ENCODE measurements at places on chromosomes 1 and 21. TPM values are rescaled to one million over a fixed set of nuclear protein-coding genes. Genes with fewer than 3 reads are reported as not detected.

- DNase-seq = no peak
These were observed 85.2 kb downstream of the HIVEP3 start for GRCh38 chr1:41833519-41834000.

- DNase-seq = no peak
These were observed 16.6 kb upstream of the EXOSC10 start for GRCh38 chr1:11116318-11116717.

GRCh38 chr1:32652244-32652962 is 1.4 kb downstream of the RBBP4 start:
- DNase-seq = no peak

GRCh38 chr1:44932151-44932550 is 54.2 kb downstream of the EIF2B3 start:
- DNase-seq = no peak

DNA sequence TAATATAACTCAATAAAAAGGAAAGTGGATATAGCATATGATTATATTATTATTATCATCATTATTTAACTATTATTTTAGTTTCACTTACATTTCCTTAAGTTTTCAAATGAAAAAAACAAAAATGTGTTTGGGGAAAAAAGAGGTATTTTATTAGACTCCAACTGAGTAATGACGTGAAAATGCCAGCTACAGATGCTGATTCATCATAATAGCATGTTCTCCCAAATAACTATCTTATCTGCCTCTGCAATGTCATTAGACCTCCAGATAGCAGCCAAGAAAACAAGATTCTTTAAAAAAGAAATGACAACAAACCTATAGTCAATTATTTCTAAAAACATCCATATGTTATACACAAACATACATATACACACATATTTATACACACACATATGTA is 1071.9 kb upstream of the TMPRSS15 start:
- no peak for DNase-seq

DNA sequence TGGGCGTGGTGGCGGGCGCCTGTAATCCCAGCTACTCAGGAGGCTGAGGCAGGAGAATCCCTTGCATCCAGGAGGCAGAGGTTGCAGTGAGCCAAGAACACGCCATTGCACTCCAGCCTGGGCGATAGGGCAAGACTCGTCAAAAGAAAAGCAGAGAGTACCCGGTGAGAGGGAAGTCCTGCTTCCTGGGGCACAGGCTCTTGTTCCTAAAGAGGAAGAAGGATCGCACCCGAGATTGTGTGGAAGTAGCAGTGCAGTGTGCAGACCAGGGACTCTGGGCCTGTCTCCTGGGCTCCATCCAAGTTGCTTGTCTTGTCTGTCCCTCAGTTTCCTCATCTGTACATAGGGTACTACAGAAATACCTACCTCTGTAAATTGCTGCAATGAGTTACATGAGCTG is 29.6 kb downstream of the NBPF3 start:
- DNase-seq = no peak

- DNase-seq = no peak
These were observed 25.5 kb upstream of the LYST start for GRCh38 chr1:235892202-235892601.

DNA sequence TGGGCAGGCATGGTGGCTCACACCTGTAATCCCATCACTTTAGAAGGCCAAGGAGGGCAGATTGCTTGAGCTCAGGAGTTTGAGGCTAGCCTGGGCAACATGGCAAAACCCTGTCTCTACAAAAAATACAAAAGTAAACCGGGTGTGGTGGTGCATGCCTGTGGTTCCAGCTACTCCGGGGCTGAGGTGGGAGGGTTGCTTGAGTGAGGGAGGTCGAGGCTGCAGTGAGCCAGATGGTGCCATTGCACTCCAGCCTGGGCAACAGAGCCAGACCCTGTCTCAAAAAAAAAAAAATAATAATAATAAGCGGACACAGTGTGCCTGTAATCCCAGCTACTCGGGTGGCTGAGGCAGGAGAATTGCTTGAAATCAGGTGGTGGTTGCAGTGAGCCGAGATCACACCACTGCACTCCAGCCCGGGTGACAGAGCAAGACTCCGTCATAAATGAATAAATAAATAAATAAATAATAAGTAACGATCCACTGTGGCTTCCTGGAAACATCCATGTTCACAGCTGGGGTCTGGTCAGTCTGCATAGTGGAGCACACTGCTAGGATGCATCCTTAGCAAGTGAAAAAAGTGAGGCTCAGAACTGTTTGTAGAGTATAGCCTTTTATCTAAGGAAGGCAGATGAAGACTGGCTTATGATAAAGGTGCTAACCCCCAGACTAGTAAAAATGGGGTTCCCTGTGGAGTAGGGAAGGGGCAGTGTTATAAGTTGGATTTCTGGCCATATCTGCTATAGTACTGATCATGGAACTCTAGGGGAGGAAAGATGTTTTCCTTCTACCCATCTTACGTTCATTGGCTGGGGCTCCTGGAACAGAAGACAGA is 15.7 kb downstream of the PKNOX1 start:
- no peak for DNase-seq

DNA sequence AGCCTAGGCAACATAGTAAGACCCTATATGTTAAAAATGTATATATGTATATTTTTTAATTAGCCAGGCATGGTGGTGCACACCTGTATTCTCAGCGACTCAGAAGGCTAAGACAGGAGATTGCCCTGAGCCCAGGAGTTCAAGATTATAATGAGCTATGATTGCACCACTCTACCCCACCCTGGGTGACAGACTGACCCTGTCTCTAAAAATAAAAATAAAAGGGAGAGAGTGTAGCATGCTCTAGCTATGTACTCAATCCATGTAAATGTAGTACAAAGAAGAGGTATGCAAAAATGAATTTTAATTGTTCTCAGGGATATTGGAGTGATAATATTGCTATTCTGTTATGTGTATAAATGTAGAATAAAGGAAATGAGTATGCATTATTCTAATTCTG is 52.9 kb upstream of the DARS2 start:
- DNase-seq = no peak

DNA sequence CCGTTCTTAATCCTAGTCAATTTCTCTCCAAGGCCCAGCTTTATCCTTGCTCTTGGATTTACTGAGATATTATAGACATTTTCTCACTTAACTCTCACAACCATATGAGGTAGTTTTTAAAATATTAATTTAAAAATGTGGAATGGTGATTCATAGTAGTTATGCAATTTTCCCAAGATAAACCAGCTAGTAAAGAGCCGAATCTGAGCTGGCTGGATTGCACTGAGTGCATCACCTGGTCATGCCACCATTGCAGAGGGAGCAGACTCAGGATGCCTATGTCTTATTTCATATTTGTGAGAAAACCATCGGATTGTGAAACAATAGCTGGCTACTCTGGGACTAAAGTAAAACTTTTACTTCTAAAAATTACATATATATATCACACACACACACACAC is 494.0 kb downstream of the KCNT2 start:
- DNase-seq = peak; percentile 12

DNA sequence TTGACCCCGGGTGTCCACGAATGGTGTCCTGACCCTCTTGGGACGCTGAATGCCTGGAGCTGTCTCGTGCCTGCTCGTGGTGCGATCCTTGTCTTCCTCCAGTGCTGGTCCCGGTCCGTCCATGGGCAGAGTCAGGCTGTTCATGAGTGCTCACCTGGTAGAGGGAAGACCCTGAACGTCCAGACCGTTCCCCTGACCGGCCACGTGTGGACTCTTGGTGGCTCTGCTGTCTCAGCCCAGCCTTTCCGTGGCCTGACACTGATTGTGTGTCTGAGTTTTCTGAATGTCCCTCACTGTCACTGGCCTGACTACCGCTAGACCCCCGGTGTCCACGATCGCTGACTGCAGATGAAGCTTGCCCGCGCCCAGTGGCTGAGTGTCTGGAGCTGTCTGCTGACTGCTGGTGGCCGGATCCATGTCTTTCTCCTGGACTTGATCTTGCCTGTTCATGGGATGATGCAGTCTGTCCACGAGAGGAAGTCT is 11.7 kb downstream of the FLG start:
- no peak for DNase-seq

TMCO4 gene
- 16.0 TPM for total RNA-seq

OLIG1 gene
- 2.3 TPM for total RNA-seq

KCNA3 gene
- total RNA-seq = not detected

FMO5 gene
- total RNA-seq = 3.2 TPM

DFFA gene
- total RNA-seq = 46.7 TPM

RGS8 gene
- total RNA-seq = not detected

SIPA1L2 gene
- 9.8 TPM for total RNA-seq

IVL gene
- 1.0 TPM for total RNA-seq

Data from PC-3 (cell line).